Stimulated activated CD4-positive, alpha-beta T cell treated with anti-CD3 and anti-CD28 coated beads, TNF-alpha, amount 100 ng/mL, for 48 hours (primary cell): ENCODE measurements at places on chromosomes 2 and 18.

GRCh38 chr2:38244301-38244700, 132.8 kb downstream of the ATL2 start:
- DNase-seq, result no peak

- peak; percentile 38 for DNase-seq
Measured at GRCh38 chr2:24421668-24422067, 61.3 kb upstream of the ITSN2 start.

- DNase-seq, result no peak
Measured at GRCh38 chr2:219430633-219431615, 3.7 kb upstream of the SPEG start.

DNA sequence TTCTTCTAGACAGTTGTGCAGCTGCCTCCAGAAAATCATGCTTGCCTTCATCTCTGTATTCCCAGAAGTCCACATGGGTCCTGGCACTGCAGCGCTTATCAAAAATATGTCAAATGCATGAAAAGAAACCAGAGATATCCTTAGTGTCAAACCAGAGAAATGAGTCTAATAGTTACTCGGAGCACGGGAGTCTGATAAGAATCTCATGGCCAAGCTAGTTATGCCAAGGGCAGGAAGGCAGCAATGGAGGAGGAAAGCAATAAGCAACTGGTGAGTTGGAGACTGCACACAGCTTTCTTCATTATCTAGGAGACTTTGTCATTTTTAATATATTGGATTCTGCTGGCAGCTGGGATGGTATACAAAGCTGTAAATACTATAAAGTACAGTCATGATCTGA, 38.6 kb downstream of the TRIB2 start:
- no peak for DNase-seq

DNA sequence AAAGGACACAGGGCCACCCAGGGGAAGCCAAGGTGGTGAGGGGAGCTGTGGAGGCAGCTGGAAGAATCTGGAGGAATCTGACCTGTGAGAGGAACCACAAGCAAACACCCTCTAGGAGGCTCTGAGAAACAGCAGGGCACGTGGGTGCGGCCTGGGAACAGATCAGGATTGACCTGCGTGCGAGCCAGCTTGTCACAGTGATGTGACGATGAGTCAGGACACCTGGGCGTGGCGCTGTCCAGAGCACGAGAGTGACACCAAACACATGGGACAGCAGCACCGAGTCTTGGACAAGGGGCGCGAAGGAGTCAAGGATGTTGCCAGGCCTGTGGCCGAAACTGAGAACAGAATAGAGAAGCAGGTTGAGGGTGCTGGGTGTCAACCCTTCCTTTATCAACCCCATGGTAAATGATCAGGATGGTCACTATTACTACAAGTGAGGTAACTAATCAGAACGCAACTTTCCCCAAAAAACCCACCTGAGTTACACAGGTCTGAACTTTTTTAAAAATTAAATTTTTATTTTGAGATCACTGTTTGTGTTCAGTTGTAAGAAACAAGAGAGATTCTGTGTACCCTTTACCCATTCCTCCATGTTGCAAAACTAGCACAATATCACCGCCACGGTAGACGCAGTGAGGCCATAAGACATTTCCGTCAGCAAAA, 637 bp upstream of the SFT2D3 start:
- DNase-seq, result no peak

GRCh38 chr2:235098736-235099494, 147.1 kb downstream of the SH3BP4 start:
- DNase-seq, result no peak

GRCh38 chr2:17270894-17271293, 247.3 kb downstream of the RAD51AP2 start:
- no peak for DNase-seq

- DNase-seq, result no peak
Measured at GRCh38 chr2:136254681-136255080, 136.7 kb upstream of the CXCR4 start.

DNA sequence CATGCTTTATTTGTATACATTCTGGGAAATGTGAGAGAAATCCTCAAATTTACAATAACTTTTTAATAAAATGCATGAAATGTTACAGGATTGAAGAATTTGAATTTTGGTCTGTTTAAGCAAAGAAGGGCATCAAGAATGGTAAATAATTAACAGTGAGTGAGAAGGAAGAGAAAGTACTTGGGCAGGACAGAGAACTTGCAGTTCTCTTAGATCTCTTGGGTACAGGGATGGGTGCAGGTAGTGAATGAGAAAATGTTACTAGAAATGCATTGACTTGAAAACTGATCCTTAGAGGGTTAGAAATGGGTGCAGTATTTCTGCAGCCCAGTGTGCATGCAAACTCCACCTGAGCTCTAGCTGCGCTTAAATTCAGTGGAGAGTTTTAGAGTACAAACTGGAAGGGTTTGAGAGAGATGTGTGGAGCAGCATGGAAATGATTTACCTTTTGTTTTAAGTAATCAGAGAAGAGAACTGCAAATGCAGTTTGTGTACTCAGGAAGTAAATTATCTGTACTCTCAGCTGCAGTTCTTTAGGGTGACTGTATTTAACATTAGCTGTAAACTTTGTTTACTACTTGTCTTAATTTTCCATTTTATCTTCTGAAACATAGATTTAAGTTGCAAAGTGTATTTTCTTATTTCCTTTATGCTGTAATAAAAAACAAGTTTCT, 51.0 kb upstream of the RAB27B start:
- no peak for DNase-seq
